ENCODE measurements at places on chromosomes 5 and 9.

- no peak for DNase-seq
Measured at GRCh38 chr5:72917371-72917776, 38.5 kb upstream of the FCHO2 start.

DNA sequence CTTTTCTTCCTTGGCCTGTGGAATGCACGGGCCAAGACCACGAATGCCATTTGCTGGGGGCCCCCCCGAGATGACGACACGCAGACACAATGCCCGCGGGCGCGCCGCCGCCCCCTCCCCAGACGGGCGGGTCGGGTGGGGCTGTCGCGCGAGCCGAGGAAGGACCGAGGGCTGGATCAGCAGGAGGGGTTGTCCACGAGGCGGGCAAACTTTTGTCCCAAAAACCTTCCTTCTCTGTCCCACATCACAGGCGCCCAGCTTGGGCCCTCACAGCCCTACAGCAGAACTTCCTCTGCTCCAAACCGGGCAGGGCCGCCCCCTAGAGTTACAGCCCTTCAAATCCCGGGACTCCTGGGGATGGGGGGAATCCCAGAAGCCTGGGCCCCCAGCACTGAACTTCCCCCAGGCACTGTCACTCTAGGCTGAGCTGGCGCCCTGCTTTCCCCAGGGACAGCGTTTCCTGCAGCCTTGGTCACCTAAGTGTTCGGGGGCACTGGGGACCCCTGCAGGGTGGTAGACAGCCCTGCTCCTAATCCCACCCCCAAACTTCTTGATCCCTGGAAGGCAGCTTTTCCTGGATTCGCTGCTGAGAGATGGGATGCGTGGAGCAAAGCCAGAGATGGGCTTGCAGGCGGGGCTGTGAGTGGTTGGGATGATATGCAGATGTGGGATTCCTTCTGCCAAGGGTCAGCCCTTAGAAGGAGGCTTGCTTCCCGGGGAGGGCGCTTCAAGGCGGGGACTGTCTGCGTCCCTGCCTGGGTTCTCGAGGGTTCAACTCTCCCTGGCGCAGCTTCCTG lies 980 bp downstream of the COL5A1 start:
- peak; percentile 72 for DNase-seq

DNA sequence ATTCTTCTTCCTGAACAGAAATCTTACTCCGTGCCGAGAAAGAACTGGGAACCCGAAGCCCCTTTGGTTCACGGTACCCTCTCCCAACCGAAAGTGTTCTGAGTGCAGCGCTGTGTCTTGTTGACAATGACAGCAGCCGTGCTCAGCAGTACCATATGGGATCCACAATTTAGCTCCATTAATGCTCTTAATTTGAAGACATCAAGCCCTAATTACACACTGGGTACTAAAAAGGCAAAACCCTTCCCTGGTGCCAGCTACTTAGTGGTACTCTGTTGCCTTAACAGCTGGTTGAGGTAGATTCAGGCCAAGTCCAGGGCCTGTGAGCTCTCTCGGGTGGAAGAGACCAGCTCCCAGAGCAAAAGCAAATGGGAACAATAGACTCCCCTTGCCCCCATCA lies 24.5 kb downstream of the DDX31 start:
- DNase-seq = no peak

DNA sequence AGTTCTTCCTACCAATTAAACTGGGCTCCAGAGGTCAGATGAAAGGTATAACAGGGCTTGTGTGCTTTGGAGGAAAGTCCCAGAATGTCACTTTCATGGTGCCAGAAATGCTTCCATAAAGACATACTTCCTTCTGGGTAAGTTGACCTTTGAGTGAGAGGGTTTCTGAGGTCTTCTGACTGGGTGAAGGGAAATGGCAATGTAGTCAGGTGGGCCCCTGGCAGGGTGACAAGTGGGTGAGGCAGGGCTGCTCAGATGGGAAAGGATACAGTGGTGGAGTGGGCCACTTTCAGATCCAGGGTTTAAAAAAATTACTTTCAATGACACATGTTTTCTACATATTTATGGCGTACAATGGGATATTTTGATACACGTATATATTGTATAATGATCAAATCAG lies 136.5 kb upstream of the PITX1 start:
- DNase-seq = no peak

DNA sequence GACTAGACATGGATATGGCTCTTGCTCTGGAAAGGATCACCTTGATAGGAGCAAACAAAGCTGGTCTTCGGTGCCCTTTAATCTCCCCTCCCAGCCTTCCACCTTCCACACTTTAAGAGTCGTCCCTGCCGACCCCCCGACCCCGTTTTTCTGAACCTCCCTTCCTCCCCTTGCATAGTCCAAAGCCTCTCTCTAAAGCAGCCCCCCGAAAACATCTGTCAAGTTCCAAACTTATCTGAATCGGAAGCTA lies 423 bp upstream of the NUP214 start:
- no peak for DNase-seq

- DNase-seq = no peak
Measured at GRCh38 chr9:95920017-95920416, 44.5 kb downstream of the ERCC6L2 start.

DNA sequence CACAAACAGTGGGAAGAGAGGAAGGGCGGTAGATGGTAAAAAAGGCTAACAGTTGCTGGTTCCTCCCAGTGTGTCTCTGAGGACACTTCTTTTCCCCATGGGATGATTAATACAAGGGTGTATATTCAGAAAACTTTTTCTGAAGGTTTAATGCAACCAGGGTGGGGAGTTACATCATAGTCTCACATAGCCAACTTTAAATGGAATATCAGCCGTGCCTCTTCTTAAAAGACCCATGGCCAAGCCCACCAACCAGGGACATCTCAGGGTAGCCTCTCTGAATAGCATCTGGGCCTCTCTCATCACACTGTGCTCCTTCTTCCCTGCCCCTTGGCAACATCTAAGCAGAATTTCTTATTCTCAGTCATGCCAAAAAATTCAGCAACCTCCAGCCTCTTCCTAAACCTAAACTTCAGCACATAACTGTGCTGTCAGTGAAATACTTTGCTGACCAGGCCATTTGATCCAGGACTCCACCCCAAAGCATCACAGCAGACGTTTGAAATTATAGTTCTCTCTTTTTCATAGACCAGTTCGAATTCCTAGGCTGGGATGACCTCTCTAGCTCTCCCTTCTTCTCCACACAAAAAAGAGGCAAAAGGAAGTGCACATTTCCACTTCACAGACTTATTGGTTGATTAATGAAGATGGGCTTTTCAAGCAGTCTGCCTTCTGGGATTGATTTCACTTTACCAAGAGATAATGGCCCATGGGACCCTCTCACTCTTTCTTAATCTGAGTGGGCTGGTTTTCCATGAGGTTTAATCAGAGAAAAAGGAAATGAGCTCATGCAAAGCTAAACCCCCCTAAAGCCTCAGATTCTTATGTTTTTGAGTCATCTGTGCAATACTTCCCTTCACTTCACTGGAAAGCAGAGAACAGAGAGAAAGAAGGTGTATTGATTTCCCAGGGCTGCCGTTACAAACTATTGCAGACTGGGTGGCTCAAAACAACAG lies 85.1 kb upstream of the RAI14 start:
- peak; percentile 83 for DNase-seq

DNA sequence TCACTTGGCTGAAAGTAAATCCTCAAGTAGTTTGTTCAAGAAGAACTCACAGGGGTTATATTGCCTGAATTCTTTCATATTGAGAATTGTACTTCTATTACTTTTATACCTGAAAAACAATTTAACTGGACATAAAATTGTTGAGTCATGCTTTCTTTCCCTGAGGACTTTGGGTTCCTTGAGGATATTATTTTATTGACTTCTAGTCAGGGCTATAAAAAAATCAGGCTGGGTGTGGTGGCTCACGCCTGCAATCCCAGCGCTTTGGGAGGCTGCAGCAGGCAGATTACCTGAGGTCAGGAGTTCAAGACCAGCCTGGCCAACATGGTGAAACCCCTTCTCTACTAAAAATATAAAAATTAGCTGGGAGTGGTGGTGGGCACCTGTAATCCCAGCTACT lies 17.9 kb upstream of the CDC42SE2 start:
- DNase-seq = no peak

DNA sequence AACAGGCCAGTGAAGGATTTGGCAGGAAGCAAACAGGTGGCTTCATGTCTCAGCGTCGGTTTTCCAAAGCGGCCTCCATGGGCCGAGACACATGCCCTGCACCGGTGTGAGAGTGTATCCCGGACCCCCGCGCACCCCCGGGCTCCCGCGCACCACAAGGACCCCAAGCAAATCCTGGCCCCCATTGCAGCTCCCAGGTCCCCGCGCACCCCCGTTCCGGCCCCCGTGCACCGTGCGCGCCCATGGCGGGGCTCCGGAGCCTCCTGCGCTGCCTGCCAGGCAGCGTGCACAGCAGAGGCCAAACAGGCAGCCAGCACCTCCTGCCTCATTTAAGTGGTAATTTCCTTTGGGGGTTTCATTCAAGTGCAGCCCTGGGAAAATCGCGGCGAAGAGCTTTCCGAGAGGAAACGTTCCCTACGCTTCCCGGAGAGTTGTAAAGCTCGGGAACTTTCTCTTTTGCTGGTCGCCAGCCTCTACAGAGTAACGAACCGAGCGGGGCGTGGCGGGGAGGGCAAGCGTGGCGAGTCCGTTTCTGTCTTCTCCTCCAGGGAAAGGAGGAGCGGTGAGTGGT lies 145.5 kb upstream of the SLC24A2 start:
- DNase-seq = no peak

DNA sequence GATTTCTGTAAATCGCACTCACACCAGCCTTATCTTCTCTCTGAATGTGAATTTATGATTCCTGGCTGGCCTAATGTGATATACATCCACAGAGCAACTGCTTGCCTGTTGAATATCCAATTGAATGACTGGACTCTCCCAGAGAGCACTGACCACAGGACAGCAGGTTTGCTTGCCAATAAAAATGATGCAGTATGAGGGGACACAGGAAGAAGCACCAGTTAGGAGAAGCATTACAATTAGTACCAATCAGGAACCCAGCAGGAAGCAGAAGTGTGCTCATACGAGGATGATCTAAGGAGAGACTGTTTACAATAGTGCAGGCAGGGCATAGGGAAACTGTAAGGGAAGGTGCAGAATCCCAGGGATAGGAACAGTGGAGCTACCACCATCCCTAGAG lies 127.2 kb upstream of the ZNF366 start:
- no peak for DNase-seq

GRCh38 chr9:132242621-132243155 lies 80.8 kb downstream of the NTNG2 start:
- DNase-seq = no peak

DNA sequence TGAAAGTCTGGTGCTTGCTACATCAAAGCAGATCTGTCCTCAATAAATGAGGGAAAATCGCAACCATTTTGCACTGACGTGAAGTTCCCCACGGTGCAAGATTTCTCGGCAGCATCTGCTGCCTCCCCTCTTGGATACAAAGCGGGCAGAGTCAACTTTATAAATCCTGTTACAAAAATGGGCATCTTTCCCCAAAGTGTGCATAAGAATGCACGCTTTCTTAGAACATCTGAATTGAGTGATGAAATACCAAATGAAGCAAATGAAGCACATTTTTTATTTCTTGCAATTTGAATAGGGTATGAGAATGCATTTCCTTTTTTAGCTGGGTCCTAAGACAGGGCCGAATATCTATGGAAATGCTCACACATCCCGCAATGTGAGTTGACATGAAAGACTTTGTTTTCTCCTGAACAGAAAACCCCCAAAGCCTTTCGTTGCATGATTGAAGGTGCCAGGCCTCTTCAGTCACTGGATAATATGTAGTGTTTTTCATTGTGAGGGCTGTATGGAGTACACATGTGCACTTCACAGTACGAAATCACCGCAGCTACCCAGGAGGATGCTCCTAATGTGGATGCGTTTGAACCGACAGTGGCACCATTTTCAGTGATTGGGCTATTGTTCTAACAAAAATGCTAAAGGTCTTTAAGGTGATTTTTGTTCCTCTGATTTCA lies 19.6 kb upstream of the MAPKAP1 start:
- DNase-seq = no peak

GRCh38 chr9:124013309-124014210 lies 2.0 kb downstream of the LHX2 start:
- no peak for DNase-seq

- no peak for DNase-seq
Measured at GRCh38 chr5:150458802-150459557, 9.4 kb upstream of the RPS14 start.

- DNase-seq = no peak
Measured at GRCh38 chr5:120017513-120017912, 388.2 kb downstream of the FAM170A start.

- no peak for DNase-seq
Measured at GRCh38 chr5:170329524-170329923, 31.9 kb upstream of the LCP2 start.

GRCh38 chr9:126164796-126165525 lies 161.7 kb upstream of the MVB12B start:
- no peak for DNase-seq
